ENCODE measurements at places on chromosomes 11 and 22. TPM values are rescaled to one million over a fixed set of nuclear protein-coding genes. Genes with fewer than 3 reads are reported as not detected.

DNA sequence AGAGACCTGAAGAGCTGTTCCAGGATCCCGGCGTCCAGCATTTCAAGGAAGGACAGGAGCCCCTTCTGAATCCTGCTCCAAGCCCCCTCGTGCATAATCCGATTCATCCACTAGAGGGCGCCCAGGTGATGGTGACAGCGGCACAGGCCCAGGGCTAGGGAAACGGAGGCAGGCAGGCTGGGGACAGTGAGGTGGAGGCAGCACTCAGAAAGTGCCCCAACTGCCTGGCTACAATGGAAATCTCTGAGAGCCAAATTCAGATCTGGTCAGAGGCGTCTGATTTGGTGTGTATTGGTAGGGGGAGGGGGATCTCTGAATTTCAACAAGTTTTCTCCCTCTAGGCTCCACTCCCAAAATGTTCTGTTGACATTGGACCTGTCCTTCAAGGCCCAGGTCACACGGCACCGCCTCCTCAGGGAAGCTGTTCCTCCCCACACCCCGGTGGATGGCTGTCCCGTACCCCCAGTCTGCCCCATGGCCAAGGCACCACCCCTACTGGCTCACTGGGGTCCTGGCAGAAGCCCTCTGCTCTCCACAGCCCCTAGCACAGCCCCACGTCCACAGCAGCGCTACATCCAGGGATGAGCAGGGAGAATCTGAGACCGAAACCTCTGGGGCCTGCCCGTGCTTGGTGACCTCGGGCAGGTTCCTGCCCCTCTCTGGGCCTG, 142.9 kb downstream of the CRYBB2 start:
- DNase-seq, result peak; percentile 96

- no peak for DNase-seq
Measured at GRCh38 chr11:21485006-21485405, 707.9 kb upstream of the ANO5 start.

UBQLNL gene
- not detected for total RNA-seq

RAB3IL1 gene
- 7.2 TPM for total RNA-seq

APIP gene
- total RNA-seq, result 41.6 TPM

OR8D2 gene
- not detected for total RNA-seq

DNA sequence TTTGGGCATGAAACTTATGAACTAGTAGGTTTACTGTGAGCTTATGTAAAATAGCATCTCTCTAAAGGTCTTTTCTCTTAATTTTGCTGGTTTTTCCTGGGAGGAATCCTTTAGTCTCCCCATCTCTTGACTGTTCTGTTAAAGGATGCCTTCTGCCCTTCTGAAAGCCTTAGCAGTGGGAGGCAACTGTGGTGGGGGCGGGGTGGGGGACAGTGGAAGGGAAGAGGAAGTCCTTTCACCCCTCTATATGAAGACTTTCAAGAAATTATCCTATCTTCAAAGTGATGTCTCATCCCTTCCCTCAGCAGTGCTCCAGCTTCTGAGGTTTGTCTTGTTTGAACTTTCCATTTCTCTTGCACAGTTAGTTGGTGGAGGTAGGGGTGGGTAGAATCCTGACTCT, 73.1 kb downstream of the ELP4 start:
- DNase-seq, result peak; percentile 19

DNA sequence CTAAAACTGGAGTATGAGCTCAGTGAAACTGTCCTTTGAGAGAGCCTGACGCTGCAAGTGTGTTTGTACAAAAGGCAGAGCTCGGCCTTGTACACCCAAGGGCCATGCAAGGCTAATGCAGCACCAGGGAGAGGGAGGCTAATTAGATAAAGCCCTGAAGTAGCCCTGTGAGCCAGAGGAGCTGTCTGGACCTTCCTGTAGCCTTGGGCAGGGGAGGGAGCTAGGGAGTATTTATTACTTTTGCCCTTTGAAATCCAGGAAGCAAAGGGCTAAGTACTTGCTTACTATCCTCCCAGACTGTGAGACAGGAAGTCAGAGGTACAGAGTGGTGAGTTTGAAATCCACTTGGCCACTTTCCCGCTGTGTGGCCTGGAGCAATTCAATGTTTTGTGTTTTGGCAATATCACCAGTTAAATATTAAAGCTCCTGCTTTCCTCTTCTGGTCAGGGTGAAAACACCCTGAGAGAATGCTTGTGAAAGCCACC, 10.2 kb upstream of the LDHA start:
- no peak for DNase-seq

DNA sequence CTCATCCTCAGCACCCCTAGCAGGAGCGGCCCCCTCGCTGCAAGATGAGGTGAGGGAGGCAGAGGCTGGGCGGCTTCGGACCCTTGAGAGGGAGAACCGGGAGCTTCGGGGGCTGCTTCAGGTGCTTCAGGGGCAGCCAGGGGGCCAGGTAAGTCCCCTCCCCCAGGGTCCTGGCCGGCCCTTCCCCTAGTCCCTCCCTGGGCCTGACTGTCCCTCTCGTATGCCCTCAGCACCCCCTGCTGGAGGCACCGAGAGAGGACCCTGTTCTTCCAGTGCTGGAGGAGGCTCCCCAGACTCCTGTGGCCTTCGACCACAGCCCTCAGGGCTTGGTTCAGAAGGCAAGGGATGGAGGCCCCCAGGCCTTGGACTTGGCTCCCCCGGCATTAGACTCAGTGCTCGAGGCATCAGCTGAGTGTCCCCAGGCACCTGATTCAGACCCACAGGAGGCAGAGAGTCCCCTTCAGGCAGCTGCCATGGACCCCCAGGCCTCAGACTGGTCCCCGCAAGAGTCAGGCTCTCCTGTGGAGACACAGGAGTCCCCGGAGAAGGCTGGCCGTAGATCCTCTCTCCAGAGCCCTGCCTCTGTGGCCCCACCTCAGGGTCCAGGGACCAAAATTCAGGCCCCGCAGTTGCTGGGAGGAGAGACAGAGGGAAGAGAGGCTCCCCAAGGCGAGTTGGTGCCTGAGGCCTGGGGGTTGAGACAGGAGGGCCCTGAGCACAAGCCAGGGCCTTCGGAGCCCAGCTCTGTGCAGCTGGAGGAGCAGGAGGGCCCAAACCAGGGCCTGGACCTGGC, 4.0 kb downstream of the CCDC88B start:
- DNase-seq, result peak; percentile 86

GNB1L gene
- total RNA-seq, result 38.2 TPM

GRCh38 chr11:69934861-69935494, 115.8 kb upstream of the FGF3 start:
- DNase-seq, result no peak

DNA sequence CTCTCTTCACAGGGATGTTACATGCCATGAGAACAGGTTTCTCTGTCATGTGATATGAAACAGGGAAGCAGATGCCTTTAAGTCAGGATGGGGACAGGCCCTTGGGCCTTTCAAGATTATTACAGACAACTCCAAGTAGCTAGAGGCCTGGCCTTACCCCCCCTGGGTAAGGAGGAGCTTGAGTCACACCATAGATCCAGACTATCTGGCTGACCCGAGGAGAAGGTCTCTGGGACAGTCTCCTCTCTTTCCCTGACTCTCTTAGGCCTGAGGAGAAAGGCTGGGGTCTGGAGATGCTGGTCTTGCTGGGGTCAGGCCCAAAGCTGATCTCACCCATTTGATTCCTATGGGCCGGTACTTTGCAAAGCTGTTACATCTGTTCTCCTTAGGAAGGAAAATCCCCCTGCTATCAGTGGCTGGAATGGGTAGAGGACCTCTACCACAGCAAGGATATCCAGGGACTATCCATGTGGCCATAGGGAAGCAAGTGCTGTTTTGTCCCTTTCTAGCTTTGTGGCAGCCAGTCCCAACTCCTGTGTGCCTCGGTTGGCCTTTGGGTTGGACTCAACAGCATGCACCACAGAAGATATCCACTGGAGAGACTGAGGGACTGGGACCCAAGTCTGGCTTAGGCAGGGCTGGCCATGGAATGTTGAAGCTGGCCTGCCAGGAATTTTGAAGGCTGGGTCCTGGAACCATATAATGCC, 25.2 kb downstream of the RELT start:
- DNase-seq, result peak; percentile 28

LINC01488 gene
- not detected for total RNA-seq

DNA sequence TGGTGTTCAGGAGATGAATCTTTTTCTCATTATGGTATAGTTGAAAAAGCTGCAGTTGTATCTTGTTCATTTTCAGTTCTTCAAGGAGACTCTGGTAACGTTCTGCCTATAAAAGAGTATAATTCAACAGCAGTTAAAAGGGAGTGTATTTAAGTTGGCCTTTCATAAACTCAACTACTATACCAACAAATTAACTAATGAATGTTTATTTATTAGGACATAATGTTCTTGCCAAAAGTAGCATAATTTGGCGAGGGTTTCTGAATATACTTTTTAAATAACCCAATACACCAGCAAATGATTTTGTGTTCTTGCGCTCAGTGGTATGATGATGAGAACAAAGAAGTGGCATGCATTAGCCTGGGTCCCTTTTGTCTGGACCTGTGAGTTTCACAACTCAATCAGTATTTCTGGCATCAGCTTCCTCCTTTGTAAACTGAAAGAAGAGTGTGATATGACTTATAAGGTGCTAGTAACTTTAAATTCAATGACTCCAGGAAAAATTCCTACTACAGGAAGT, 10.9 kb downstream of the SMC1B start:
- DNase-seq, result no peak

OR4D6 gene
- total RNA-seq, result not detected

- no peak for DNase-seq
Measured at GRCh38 chr11:103680826-103681225, 355.6 kb upstream of the DDI1 start.

DNA sequence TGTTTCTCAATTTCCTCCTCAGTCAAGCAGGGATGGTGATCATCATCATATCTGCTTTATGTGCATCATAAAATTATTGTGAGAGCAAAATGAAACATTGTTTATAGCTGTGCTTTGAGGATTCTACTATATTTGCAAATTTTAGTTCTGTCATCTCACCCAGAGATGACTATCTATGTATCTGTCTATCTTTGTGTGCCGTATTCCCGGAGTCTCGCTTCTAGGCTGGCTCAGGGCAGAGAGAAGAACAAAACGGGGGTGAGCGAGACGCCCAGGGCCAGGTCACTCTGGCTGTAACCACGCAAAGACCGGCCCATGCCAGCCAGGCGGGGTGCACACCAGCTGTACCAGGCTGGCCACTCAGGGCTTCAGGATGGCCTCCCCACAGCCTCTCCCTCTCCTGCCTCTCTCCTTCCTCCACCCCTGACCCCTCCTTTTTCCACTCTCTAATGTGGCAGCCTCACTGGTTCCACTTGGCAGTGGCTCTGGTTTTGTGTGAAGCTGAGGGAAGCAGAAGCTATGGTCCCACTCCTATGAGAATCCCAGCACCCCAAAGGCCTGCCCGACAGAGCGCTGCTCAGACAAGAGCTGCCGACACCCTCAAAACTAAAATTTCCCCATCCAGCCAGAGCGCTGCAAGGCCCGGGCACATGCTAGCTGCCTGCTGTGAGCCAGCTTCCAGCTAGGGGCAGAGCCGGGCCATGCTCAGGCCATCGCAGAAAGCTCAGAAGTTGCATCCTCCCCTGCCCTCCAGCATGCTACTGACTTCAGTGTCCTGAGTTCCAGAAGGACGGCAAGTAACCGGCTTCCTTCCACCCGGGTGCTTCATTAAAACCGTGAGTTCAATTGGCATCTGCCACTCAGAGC, 139.5 kb upstream of the TBCEL start:
- peak; percentile 43 for DNase-seq

APOBEC3H gene
- not detected for total RNA-seq

DNA sequence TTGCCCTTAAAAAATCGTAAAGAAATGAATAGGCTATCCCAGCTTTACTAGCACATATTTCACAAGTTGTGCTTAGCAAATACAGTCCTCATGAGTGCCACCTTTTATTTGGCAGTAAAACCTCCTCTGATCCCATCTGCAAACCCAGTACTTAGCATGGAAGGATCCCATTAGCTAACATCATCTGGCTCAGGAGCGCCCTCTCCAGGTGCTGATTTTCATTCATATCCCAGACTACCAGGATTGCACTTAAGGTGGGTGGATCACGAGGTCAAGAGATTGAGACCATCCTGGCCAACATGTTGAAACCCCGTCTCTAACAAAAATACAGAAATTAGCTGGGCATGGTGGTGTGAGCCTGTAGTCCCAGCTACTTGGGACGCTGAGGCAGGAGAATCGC, 76.1 kb upstream of the PAX6 start:
- peak; percentile 65 for DNase-seq

GRCh38 chr11:115087791-115088190, 409.5 kb downstream of the NXPE2 start:
- DNase-seq, result peak; percentile 70

DNA sequence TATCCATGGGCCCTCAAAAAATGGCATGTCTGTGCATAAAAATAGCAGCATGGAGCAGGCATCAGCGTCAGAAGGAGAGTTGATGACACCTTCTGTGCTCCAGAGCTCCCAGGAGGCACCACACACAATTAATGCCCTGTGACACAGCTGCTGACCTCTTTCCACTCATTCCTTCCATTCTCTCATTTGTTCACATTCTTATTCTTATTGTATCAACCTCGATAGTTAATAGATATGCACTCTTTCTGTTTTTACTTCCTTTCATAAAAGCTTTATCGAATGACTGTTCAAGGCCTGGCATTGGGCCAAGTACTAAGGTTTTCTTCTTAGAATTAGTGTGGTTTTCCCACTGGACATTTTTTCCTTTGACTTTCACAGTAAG, 266.0 kb upstream of the MTNR1B start:
- no peak for DNase-seq

GRCh38 chr11:68809506-68809905, 32.2 kb downstream of the CPT1A start:
- DNase-seq, result no peak

PRR5L gene
- 5.8 TPM for total RNA-seq

GRCh38 chr11:74726547-74727182, 4.6 kb downstream of the CHRDL2 start:
- peak; percentile 89 for DNase-seq

DNA sequence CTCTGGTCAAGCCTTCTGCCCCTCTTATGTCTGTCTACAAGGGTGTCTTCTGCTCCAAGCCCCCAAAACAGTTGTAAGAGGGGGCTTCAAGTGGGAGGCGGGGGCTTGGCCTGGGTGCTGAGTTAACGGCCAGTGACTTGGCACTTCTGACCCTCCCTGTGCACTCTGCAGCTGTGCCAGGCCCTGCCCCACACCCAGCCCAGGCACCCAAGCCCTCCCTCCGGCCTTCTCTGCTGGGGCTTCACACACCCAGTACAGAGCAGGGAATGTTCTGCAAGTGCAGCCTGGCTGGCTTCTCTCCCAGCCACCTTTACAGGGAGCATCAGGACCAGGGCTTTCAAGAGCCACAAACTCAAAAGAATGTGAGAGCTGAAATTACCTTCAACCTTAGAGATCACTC, 3.8 kb downstream of the TMEM121B start:
- DNase-seq, result no peak

DNA sequence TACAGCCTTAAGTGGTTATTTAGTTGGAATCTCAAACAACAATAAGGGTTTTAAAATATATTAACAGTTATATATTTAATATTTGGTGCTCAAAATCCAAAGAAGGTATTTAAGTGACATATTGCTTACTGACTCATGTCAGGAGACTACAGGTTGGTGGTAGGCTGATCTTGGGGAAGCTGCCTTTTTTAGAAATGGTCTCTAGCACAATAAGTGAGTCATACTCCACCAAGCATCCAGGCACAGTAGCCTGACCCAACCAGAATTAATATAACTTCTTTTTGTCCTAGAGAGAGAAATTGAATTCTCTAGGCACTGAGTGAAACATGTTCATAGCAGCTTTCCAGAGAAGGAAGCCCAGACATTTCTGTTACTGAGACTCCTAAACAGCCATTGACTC, 868.5 kb upstream of the TENM4 start:
- DNase-seq, result no peak

UPK3A gene
- total RNA-seq, result 0.41 TPM
